CMK (cell line): ENCODE measurements at places on chromosomes 3 and 15.

- peak; percentile 59 for DNase-seq
Measured at GRCh38 chr15:59689626-59690236, 611 bp upstream of the BNIP2 start.

- no peak for DNase-seq
Measured at GRCh38 chr3:119145128-119145499, 851 bp upstream of the TEX55 start.

DNA sequence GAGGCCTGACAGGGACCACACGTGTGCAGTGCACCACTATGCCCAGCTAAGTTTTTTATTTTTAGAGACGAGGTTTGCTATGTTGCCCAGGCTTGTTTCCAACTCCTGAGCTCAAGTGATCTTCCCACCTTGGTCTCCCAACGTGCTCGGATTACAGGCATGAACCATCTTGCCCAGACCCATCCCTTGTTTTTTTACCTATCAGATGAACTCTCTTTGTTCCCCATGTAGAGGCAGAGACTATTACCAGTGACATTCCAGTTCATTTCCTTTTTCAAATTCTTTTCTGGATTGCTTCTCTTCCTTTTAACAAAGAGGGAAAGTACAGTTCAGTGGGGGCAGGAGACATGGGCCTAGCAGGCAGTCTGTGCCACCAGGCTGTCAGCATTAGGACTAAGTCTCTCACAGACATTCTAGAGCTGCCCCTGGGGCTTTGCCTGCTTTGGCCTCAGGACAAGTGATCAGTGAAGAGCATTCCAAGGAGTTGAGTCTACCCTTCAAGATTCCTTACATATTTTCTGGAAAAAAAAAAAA is 103.5 kb upstream of the SLC7A14 start:
- no peak for DNase-seq

- no peak for DNase-seq
Measured at GRCh38 chr3:29764603-29765254, 483.9 kb downstream of the RBMS3 start.

DNA sequence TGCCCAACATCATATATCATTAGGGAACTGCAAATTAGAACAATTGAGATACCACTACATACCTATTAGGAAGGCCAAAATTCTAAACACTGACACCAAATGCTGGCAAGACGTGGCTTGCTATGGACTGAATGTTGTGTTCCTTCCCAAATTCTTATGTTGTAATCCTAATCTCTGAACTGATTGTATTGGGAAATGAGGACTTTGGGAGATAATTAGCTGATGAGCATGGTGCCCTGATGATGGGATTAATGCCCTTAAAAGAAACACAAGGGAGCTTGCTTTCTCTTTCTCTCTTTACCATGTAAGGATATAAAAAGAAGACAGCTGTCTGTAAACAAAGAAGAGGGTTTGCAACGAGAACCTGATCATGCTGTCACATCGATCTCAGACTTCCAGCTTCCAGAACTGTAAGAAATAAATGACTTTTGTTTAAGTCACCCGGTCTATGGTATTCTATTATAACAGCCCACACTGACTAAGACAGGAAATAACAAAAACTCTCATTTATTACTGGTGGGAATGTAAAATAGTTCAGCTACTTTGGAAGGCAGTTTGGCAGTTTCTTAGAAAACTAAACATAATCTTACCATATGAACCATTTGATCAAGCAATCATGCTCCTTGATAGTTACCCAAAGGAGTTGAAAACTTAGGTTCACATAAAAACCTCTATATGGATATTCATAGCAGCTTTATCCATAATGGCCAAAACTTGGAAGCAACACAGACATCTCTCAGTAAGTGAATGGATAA is 458.3 kb upstream of the CBLB start:
- no peak for DNase-seq

DNA sequence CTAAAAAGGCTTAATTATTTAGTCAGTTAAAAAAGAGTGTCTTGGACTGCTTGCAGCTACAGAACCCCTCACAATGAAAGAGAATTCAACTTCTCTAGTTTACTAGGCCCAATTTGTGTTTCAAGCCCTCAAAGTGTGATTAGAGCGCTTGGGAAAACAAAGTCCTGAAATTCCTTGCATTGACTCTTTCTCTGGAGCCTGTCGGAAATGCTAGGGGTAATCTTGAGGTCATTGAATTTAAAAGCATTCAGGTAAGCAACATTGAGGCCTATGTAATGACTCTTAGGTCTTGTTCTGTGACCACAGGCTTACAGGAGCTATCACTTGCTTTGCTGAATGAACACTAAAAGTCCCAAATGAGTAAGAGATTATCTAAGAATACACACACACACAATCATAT is 186.0 kb downstream of the NLGN1 start:
- no peak for DNase-seq

GRCh38 chr15:73370151-73370550 is 1.4 kb upstream of the HCN4 start:
- DNase-seq, result no peak

- no peak for DNase-seq
Measured at GRCh38 chr3:159432682-159433340, 555.8 kb upstream of the IL12A start.

DNA sequence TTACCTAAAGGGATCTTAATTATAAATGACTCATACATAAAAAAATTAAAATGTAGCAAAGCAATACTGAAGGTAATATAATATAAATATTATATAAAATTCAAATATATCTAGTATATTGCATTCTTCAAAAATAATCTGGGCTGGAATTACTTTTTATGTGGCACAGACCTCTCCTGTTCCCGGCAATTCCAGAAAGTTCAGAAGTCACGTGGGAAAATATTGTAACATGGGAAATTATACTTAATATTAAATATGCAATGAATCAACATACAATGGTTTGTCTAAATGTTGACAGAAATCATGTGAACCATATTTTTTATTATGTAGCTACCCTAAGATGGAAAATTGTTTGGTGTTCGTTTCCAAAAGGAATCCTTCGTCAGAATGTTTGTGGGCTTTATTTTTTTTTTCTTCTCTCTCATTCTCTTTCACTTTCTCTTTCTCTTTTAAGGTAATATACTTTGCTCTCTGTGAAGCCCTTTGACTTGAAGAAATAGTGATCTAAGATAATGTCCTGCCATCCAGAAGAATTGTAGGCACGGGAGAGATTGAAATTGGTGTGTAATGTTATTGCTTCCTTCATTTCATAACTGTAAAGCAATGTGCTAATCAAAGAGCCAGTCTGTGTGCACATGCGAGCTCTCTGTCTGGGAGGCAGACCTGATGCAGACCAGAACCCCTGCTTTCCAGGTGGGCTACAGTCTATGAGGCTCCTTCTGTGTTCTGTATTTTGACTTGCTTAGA is 559.4 kb downstream of the NR2F2 start:
- DNase-seq, result no peak

- DNase-seq, result no peak
Measured at GRCh38 chr3:12392101-12392878, 92.0 kb upstream of the TSEN2 start.

DNA sequence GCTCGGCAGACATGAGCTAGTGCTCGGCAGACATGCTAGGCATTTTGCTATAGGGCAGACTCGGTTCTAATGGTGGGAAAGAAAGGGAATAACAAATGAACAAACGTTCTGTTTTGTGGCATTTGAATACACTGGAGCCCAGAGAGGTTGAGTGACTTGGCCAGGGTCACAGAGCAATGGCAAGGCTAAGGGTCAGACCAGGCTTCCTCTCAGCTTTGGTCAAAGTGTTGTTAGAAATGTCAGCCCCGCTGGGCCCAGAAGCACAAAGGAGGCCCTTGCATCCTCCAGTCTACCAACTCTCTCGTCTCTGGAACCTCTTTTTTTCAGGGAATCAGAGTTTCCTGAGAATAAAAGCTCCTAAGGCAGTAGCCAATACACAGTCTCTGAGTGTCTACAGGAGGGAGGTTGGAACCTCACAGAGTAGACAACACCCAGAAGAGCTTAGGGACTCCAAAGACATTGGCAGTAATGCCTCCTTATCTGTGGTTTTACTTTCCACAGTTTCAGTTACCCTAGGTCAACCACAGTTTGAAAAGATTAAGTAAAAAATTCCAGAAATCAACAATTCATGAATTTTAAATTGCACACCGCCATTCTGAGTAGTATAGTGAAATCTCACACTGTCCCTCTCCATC is 47.3 kb downstream of the SSUH2 start:
- DNase-seq, result no peak

DNA sequence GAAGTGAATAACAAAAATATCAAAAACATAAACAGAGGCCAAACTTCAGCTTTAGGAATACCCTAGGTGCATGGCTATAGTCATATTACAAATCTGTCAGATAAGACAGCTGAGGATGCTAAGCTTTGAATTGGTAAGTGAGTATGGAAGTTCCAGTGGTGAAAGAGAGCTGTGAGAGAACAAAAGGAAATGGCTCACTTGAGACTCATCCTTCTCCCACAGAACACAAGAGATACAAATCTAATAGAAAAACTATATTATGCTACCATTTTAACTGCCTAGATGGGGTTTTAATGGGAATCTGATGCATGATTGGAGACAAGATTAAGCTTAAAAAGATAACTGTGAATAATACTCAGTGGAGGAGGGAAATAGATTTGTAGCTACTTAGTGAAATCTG is 21.5 kb upstream of the PEX5L start:
- no peak for DNase-seq

DNA sequence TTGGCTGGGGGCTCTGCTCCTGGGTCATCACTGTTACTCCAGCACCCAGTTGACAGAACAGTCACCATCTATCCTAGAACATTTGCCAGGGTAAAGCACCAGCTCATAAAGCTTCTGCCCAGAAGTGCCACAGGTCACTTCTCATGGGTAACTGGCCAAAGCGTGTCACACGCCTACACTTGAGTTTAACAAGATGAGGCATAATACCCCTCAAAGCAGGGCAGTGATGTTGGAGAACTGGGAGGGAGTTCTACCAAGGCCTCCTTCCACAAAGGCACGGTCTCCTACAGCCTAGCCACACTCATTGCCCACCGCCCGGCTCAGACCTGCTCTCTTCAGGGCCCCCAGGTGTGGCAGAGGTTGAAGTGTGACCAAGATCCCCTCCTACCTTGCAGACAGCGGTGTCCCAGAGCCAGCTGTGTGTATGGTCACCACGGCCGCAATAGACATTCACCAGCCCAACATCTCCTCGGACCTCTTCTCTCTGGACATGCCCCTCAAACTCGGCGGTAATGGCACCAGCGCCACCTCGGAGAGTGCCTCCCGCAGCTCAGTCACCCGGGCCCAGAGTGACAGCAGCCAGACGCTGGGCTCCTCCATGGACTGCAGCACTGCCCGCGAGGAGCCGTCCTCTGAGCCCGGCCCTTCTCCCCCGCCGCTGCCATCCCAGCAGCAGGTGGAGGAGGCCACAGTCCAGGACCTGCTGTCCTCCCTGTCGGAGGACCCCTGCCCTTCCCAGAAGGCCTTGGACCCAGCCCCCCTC is 107.7 kb downstream of the ETFA start:
- DNase-seq, result no peak

GRCh38 chr3:29153811-29154210 is 127.1 kb upstream of the RBMS3 start:
- no peak for DNase-seq

DNA sequence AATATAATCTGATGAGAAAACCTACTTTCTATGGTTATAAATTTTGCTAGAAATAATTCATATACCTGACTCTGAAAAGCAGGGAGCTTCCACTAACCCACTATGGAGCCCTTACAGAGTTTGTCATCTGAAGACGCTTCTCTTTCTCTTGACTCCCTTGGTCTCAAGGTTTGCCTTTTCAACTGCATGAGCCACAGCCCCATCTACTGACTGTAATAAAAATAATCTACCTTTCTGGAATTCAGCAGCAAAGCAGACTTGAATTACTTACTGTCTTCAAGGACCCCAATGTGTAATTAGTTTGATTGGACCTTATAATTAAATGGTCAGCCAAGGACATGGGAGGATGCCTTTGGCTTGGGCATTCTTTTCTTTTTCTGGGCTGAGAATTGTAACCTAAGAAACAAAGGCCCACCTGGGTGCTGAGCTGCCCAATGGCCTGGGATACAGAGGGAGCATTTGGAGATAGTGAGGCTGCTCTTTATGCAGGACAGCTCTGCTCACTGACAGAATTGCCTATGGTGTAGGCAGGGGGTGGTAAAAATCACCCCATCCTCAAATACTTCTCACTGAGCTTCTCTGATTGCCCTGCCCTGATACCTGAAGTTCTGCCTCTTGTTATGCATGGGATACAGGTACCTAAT is 178.6 kb upstream of the TRIM42 start:
- no peak for DNase-seq

- DNase-seq, result no peak
Measured at GRCh38 chr3:146115619-146116018, 45.4 kb downstream of the PLOD2 start.

- no peak for DNase-seq
Measured at GRCh38 chr3:136513367-136513766, 238.8 kb downstream of the STAG1 start.
